Naive thymus-derived CD4-positive, alpha-beta T cell (primary cell): ENCODE measurements at places on chromosomes 12 and 14. TPM values are rescaled to one million over a fixed set of nuclear protein-coding genes. Genes with fewer than 3 reads are reported as not detected.

GRCh38 chr14:103607822-103608221 lies 21.2 kb upstream of the KLC1 start:
- DNase-seq = no peak

DNA sequence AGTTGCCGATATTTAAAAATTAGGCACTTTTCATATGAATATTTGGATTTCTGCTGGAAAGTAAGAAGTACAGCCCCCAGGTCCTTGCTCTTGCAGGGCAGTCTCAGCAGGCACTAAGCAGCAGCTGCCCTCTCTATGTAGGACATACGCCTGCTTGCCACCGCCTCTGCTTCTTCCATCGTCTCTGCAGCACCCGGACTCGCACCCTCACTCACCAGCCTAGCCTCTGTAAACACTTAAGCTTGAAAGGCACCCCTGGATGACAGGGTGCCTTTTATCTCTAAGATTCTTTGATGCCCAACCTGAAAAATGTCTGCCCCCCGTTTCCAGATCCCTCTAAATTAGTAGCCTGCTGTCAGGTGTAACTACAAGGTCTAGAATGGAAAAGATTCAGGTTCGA lies 19.0 kb downstream of the OTUB2 start:
- no peak for DNase-seq

DNA sequence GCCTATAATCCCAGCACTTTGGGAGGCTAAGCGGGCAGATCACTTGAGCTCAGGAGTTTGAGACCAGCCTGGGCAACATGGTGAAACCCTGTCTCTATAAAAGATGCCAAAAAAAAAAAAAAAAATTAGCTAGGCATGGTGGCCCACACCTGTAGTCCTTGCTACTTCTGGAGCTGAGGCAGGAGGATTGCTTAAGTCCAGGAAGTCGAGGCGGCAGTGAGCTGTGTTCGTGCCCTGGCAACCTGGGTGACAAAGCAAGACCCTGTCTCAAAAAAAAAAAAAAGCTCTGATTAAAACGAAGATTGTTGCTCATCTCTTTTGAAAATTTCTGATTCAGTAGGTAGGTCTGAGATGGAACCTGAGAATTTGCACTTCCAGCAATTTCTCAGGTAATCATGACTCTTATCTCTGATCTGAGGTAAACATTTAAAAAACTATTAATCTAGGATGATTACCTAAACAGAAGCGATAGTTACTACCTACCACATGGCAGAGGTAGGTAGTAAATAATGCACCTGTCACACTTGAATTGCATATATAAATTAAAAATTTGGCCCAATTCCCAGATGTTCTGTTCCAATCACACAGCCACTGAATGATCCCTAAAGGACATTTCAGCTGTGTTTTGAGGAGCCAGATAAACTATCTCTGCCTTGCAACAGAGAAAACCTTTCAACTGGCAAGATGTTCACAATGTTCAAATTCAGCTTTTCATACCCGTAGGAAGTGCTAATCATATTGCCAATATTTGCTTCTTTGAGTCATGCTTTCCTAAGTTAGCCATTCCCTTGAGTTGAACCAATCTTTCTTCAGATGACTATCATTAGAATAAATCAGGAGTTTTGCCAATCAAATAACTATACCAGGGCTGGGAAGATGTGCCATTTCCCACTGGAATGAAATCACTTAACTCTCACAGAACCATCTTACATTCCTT lies 4.2 kb upstream of the TEP1 start:
- DNase-seq = no peak

GRCh38 chr12:115481141-115481540 lies 796.4 kb downstream of the MED13L start:
- DNase-seq = no peak

DNA sequence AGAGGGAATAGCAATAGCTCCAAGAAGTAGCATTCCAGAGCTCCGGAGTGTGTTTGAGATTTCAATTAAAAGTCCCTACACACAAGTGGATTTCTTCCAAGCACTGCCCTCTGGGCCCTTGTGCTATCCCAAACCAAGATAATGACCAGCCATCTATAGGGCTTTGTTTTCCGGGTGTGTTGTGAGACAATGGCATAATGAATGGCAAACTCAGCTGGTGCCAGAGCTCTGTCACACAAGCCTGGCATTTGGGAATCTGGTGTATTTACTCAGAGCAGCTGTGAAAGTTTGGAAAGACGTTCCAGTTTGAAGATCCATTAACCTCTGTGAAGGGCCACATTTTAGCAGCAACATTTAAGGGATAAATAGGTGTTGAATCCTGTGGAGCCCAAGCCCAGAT lies 61.2 kb upstream of the TMTC2 start:
- DNase-seq = no peak

DNA sequence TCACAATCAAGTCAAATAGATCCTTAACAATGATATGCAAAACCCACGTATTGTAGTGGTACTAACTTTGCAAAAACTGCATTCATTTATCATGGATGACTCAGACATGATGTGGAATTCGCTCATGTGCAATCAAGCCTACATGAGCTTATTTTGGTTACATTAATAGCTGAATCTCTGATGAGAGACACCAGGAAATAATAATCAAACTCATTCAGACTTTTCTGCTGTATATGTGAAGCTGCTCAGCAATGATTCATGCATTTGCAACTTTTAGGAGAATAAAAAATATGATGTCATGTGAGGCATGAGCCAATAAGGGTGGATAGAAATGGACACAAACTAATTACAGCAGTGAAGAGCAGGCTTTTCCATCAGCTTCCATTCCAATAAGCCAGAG lies 1075.8 kb upstream of the TMEM132C start:
- no peak for DNase-seq

DNA sequence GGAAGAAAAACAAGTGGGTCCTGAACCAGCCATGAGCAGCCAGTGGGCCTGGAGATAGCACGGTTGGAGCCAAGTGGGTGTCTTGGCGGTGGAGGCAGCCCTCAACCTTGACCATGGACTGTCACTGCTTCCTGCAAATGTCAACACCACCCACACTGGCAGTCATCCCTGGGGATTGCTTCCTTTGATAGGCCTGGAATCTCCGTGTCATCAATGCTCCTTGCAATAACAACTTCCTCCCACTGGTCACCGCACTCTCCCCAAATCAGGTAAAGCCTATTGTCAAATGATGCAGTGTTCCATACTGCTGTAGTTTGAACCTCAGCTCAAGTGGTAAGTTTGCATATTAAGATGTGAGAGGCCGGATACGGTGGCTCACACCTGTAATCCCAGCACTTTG lies 129.1 kb downstream of the NTF3 start:
- no peak for DNase-seq

DNA sequence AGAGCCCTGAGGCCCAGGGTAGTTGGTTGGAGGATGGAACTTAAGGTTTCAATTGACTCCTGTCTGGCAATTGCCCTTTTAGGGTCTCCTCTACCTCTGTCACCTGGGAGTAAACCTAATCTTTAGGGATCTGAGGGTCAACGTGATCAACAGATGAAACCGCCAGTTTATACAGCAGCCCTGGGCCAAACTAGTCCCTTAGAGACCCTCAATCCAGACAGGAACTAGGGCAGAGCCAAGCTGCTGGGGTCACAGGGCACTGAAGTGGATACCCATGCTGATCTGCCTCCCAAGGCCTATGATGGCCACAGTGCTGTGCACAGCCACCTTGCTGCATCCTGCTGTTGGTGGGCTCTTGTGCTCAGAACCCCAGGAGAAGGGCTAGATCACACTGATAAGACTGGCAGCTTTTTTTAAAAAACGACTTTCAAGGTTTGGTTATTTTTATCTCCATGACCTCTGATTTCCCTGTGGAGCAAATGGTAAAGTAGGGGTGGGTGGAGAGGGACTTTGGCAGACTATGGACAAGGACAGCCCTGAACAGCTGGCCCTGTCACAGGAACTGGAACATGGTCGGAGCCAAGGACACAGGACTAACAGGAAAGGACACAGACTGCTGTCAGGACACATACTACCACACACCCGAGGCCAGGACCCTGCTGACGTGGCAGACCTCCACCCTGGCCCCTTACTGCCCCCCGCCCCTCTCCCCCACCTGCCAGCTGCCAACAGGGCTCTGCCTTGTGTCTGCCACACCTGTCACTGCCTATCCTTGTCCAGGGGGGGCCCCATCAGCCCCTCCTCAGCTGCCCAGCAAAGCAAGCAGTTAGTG lies 474 bp downstream of the FITM1 start:
- no peak for DNase-seq

- DNase-seq = no peak
Measured at GRCh38 chr12:49357103-49357678, 10.1 kb upstream of the SPATS2 start.

DNA sequence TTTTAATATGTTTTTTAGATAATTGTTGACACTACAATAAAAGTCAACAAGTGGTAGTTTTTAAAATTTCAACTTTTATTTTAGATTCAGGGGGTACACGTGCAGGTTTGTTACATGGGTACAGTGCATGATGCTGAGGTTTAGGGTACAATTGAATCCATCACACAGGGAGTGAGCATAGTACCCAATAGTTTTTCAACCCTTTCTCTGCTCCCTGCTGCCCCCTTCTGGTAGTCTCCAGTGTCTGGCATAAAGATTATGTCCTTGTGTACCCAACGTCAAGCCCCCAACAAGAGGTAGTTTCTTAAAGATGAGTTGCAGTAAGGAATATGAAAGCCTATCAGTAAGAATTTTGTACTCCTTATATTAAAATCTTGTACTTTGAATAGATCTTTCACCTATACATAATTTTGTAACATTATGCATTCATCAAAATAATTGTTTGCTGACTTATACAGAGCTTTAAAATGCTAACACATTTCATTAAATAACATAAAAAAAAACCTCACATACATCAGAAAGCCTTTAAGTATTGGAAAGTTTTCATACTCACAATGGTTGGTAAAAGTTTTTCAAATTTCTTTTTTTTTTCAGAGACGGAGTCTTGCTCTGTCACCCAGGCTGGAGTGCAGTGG lies 5.4 kb upstream of the RALGAPA1 start:
- peak; percentile 75 for DNase-seq

DNA sequence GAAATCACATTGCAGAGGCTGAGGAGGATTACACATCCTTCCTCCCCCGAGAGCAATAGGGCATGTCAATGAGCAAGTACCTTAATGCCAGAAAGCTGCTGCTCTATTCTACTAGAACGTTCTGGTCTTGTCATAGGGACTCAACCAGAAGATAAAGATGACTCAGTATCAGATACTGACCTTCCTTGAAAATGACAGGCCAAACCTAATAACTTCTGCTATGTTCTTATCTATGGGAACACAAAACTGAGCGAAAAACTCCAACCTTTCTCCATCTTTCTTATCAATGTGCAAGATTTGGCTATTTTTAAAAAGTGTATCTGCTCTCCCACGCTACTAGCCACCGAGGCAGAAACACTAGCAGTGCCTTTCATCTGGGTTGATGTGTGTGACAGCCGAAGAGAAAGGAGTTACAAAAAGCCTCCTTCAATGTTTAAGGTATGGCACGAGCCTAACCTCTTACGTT lies 5.5 kb downstream of the CCDC92 start:
- no peak for DNase-seq

DNA sequence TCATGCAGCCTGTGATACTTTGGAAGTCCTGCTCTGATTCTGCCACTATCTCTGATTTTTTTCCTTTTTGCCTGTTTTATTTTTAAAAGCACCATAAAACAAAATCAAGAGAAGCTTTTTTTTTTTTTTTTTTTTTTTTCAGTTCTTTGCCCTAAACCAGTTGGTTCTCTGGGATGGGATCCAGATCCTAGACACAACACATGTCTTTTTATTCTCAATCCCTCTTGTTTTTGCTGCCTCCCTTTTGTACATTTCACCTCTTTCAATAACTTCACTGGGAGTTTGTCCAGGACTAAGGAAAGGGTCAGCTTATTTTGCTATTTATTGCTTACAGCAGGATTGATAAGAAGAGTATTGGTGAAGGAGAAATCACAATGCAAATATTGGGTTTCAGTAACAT lies 139.4 kb downstream of the GRIP1 start:
- no peak for DNase-seq

DNA sequence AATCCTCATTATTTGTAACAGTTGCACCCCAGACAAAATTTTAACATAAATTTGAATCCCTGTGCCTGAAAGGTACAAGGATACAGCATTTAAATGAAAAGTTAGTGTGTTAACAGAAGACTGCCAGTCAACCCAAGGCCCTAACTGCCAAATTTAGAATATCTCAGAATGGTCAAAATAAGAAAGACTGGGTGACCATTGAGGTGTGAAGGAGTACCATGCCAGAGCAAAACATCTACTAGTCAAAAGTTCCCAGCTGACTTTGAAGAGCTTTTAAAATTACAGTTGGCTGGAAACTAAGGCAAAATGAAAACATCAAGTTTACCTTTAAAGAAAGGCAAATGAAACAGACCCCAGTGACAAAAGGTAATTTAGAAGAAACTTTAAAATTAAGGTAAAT lies 18.4 kb downstream of the SAV1 start:
- DNase-seq = no peak

GRCh38 chr12:131075194-131075593 lies 121.5 kb downstream of the ADGRD1 start:
- no peak for DNase-seq

DNA sequence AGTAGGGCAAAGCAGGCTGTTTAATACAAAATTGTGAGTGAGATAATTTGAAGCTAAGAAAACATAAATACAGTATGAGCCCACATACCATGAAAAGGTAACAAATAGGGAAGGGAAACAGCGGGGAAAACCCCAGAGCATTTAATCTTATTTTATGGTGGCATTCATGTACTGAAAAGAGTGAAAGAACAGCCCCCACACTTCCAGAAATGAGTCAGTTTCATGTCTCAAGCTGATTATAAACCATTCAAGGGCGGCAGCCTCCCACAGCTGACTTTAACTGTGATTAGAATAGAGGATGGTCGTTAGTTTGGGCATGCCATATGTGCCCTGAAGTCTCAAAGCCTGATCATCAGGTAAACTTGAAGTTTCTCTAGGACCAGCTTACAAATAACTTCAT lies 64.5 kb downstream of the FOXG1 start:
- DNase-seq = no peak

GRCh38 chr12:18108611-18109010 lies 18.6 kb upstream of the RERGL start:
- no peak for DNase-seq

DNA sequence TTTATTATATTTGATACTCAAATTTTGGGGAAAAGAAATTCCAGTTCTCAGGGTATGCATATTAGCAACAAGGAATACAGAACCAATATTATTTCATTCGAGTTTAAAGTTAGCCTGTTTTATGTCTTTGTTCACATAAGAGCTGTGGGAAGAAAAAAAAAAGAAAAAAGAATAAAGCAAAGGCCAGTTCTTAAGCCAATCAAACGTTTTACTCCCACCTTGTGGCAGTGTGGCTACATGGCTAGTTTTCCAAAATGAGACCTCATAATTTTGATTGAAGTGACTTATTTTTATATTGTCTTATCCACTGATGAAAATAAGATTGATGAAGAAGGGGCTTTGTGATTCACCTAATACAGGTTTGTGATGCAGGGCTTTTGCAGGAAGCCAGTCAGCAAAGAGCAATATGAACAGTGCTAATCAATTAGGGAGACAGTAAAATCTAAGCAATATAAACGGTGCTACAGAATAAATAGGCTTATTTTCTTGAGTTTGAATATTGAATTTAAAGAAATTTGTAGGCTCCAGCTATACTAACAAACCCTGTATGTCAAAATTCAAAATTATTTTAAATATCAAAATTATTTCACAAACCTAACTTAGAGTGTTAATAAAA lies 624.1 kb upstream of the FOXG1 start:
- no peak for DNase-seq

GRCh38 chr14:104830781-104831180 lies 29.9 kb downstream of the ZBTB42 start:
- no peak for DNase-seq

The RCOR1 gene
- total RNA-seq = 19.6 TPM

The FAM186B gene
- 0.51 TPM for total RNA-seq

The EGLN3 gene
- 85.6 and 96.5 TPM in 2 replicates for total RNA-seq

The RIMBP2 gene
- not detected for total RNA-seq

The PIP4K2C gene
- total RNA-seq = 29.7 TPM

The NINJ2 gene
- total RNA-seq = 11.0 and 11.2 TPM in 2 replicates

The AQP2 gene
- not detected for total RNA-seq
